ENCODE measurements at places on chromosomes 2 and 18.

GRCh38 chr2:42063431-42064171 is 15.8 kb downstream of the PKDCC start:
- DNase-seq, result no peak

DNA sequence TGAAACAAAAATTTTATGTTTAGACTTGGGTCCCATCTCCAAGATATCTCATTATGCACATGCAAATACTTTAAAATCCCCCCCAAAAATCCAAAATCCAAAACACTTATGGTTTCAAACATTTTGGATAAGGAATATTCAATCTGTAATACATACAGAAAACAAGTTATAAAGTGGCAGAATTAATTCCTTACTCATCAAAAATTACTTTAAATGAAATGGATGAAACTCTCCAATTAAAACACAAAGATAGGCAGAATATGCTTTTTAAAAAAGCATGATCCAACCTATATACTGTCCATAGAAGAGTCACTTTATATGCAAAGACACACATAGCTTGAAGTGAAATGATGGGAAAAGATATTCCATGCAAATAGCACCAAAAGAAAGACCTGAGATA is 744.6 kb downstream of the LRP1B start:
- DNase-seq, result no peak

GRCh38 chr2:208315081-208315788 is 49.2 kb downstream of the PIKFYVE start:
- DNase-seq, result no peak

DNA sequence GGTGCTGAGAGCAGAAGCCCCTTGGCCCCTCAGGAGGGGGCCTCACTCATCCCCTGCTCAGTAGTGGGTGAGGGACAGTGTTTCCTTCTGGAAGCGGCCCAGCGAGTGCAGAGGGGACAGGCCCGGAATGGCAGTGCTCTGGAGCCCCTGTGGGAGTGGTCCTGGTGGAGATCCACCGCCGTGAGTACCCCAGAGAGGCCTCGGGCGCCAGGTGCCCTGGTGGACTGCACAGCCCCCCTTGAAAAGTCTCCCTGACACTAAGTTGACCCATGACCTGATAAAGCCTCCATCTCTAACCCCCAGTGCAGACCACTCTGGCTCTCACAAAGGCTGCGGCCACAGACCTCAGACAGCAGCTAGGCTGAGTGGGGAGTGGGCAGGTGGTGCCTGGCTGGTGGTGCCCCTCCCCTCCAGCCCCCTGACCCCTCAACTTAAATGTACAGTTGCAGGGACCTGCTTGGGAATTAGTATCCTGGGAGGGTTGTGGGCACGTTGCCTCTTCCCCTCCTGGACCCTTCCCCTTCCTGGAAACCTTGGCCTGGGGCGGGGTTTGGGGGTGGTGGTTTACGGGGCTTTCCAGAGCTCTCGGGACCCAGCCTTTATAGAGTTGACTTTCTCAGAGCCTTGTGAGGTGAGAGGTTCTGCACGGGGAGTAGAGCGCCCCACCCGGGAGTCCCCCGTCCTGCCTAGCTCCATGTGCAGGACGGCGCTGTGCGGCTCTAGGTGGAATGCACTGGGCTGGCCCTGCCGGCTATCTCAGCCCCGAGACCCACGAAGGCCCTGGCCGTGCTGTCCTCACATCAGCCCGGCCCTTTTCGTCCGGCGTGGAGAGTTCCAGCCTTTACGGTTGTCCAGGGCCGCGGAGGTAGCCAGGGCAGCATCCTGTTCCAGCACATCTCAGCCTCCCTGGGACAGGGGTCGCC is 62.7 kb downstream of the RTP5 start:
- no peak for DNase-seq

GRCh38 chr2:220143336-220143735 is 515.9 kb downstream of the SLC4A3 start:
- no peak for DNase-seq

DNA sequence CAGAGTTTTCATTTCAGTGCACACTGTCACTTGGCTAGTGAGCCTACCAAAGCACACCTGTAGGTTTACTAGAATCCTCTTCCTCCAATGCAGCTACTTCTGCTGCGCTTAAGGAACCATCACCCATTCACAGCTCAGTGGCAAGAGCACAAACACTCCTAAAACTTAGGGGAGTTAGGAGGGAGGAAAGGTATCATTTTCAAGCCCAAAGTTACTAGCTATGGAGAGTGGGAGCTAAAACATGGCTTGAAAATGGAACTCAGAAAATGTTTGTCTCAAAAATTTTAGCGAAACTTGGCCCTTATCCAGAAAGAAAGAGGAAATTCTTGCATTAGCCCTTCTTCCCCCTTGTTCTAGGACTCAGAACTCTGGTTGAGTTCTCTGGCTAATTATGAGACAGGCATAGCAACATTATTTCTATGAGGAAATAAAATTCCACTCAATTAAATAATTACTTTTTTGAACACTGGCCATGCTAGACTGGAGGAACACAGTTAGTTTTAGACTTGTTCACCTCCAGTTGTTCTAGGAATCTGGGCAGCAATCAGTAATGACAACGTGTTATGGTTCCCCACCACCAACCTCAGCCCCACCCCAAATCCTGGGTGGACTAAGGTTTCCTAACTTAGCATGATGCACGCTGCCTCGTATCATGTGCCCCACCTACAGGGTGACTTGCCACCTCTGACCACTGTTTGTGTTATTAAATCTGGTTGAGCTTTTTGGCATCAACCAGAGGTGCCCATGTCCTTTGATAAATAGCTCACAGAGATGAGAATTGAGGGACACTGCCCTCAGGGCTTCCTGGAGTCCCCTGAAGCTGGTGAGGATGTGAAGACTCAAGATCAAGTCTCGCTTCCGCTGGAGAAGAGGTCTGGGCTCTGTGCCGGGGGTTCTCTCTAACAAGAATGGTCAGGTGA is 32.8 kb downstream of the LPIN2 start:
- DNase-seq, result no peak

- no peak for DNase-seq
These were observed 3.1 kb downstream of the RBFA start for GRCh38 chr18:80037300-80037699.

- no peak for DNase-seq
These were observed 304.9 kb downstream of the STK39 start for GRCh38 chr2:167942366-167943081.

- DNase-seq, result no peak
These were observed 59.6 kb downstream of the CABYR start for GRCh38 chr18:24198461-24198860.

GRCh38 chr2:149271575-149271974 is 58.8 kb upstream of the LYPD6 start:
- no peak for DNase-seq

DNA sequence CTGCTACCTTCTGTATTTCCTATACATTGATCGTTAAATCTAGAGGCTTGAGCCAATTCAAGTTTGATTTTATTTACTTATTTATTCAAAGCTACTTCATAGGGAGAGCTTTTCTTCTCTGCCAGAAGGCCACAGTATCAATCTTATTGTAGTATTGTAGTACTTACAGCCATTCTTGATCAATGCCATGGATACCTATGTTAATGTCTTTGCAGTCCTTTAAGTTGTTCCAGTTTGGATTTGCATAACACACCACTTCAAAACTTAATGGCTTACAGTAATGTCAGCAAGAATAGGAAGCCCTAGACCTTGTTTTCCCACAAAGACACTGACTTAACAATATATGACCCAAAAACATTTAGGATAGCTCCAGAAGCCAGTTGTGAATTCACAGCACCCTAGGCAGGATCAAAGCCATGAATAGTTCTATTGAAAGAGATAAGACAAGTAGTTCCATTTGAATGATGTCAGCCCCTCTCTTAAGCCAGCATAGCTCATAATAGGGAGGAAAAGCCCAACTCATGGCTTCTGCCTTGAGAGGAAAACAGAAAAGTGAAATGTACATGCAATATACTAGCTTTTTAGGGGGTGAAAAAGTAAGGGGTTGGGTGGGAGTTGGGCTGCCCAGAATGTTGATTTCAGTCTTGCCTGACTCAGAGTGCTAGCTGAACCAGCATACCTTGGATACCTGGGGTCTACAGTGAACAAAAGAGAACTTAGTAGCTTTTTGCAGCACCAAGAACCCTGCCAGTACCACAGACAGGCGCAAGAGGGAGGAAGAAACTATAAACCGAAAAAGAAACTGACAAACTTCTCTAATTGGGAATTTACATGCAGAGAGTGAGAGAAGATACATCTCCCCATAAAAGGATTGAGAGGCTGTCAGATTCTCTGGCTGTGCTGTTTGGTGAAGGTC is 101.4 kb downstream of the CAMKMT start:
- no peak for DNase-seq

DNA sequence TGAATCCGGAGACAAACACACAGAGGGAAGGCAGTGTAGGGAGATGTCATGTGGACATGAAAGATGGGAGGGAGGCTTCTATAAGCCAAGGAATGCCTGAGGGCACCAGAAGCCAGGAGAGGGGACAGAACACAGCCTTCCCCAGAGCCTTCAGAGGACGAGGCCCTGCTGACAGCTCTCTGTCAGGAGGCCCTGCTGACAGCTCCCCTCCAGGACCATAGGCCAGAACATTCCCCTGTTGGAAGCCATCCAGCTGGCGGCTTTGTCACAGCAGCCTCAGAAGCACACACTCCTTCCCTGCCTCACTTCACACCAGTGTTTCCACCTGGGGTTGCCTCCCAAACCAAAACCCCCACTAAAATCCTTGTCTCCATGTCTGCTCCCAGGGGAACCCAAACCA is 171.3 kb upstream of the ID2 start:
- DNase-seq, result no peak
